Activated naive CD4-positive, alpha-beta T cell treated with anti-CD3 and anti-CD28 coated beads for 36 hours (primary cell): ENCODE measurements at places on chromosomes 1 and 21. TPM values are rescaled to one million over a fixed set of nuclear protein-coding genes. Genes with fewer than 3 reads are reported as not detected.

TNNT2 gene
- not detected for total RNA-seq

RGS8 gene
- not detected for total RNA-seq

FAM78B gene
- total RNA-seq: 0.24 TPM

LINGO4 gene
- total RNA-seq: 0.07 TPM

NFASC gene
- 0.20 TPM for total RNA-seq

NUDT4B gene
- not detected for total RNA-seq

LTN1 gene
- 18.5 TPM for total RNA-seq

ADGRL4 gene
- total RNA-seq: not detected

LAMTOR2 gene
- total RNA-seq: 55.9 TPM

HECTD3 gene
- total RNA-seq: 16.9 TPM

DNA sequence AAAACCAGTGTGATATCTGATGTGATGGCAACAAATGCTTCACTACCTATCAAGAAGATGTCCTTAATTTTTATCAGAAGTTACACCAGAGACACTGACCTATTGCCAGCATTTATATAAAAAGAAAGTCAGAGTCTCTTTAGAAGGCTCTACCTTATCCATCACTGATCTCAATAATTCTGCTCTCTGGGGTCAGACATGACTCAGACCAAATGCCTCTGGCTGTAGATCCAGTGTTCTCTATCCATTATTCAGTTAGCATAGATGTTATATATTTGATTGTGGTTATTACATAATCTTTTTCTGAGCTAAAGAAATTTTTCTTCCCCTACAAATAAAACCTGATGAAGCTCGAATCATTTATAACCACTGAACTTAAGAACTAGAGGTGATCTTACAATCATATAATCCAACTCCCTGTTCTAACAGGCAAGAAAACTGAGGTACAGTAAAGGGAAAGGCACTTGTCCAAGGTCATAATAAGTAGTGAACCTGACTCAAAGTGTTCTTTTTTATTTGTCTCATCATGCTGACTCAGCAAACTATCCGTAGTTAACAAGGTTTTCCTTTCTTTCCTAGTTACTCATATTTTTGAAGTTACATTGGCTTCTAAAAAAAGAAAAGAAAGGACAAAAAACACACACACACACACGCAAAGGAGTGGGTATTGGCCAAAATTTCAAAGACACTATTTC is 43.6 kb upstream of the ESRRG start:
- no peak for DNase-seq

GRCh38 chr1:19708567-19709110 is 44.0 kb downstream of the HTR6 start:
- no peak for DNase-seq

DNA sequence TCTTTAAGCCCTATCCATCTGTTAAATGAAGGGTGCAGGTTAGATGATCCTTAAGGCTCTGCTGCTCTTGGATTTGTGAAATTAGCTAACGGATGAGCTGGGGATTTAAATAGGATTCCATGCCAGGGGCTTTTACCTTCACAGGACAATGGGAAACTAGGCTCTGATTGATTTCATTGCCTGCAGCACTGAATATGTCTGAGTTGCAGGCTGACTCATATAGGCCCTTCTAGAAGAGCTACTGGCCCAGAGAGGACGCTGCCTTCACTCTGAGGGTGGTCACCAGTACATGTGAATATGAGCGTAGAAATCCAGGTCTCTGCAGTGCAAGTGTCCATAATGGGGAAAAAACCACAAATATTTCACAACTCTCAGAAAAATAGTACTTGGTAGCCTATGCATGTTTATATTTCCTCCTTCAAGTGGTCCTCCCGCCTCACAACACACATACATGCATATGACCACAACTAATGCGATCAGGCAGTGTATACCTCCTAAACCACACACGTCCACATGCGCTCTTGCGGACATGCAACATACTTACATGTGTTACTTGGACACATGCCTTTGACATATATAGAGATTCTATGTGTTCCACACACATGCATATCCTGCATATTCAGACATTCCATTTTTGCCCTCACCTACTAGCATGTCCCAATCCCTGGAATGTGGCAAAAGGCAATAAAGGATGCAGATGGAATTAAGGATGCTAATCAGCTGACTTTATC is 233.8 kb upstream of the JUN start:
- DNase-seq: no peak

- DNase-seq: no peak
These were observed 261.7 kb downstream of the PCP4 start for GRCh38 chr21:40128891-40129290.

DNA sequence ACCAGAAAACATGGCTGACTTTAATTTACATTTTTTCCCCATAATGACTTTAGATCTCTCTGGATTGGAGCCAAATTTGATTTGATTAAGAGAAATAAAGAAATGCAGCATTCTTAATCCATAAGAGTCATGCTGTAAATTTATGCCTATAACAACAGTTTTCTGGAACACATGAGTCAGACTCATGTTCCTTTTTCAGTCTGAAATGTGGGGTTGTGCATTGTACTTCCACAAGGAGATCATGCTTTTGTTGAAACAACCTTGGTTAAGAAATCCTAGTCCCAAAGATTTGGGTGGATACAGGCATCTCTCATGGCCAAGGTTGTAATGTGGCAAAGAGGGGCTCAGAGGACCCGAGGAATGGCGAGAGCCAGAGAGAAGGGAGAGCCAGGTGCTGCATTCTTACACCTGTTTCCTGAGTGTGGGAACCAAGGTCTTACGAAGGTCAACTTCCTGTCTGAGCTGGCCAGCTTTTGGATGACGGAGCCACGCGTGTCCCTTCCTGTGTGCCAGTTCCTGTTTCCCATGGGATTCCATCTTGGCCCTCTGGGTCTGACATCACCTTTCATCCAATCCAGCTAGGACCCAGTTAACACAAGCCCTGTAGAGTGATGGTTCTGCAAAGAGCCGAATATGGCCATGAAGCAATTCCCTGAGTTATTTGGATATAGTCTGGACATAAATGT is 23.1 kb downstream of the CLDN14 start:
- no peak for DNase-seq

DNA sequence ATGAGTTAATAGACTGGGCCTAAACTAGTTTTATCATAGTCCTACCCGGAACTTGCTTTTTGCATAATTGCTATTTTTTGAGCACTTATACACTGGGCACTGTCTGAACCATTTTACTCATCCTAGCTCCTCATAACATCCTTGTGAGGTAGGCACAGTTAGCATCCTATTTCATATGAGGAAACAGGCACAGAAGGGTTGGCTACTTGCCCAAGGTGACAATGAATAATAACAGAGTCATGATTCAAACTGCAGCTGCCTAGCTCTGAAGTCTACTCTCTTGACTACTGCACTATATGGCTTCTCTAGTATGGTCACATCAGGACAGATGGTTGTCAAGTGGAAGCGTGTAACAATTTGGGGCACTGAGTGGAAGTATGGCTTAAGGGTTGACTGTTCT is 18.2 kb upstream of the RC3H1 start:
- DNase-seq: peak; percentile 14

DNA sequence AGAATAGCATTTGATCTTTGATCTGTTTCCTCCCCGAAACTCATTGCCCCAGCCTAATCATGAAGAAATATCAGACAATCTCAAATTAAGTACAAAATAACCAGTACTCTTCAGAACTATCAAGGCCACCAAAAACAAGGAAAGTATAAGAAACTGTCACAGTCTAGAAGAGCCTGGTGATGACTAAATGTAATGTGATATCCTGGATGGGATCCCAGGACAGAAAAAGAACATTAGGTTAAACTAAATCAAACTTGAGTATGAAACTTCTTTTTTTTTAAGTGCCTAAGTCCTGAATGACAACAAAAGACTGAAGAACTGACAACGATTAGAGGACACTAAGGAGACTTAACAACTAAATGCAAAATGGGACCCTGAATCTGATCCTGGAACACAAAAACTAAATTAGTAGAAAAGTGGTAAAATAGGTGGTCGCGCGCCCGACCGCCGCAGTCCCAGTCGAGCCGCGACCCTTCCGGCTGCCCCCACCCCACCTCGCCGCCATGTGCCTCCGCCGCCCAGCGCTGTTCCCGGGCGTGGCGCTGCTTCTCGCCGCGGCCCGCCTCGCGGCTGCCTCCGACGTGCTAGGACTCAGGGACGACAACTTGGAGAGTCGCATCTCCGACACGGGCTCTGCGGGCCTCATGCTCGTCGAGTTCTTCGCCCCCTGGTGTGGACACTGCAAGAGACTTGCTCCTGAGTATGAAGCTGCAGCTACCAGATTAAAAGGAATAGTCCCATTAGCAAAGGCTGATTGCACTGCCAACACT is 5.5 kb upstream of the PRKAB2 start:
- no peak for DNase-seq

- DNase-seq: peak; percentile 30
These were observed 129.2 kb downstream of the ADAMTS1 start for GRCh38 chr21:26715878-26716506.

DNA sequence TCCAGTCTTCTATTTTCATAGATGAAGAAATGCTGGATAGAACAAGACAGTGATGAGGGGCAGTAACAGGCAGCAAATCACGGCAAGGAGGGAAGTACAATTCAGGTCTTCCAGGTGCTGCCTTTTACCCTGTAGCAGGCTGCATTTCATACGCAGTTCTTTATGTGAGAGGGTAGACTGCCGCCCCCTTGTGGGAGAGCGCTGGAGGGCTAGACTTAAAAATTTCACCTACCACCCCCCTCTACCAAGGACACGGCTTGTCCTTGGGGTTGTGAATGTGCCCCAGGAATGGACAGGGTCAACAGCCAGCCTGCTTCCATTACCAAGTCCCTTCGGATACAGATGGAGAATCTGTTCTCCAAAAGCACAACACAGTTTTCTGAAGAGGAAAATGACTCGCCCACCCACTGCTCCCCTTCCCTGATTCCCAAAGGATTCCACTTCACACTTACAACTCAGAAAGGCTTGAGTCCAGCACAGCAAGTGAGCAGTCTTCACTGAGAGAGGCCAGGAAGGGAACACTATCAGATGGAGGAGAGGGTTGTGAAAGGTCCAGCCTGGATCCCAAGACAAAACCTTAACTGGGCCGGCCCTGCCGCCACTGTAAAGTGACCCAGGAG is 7.4 kb downstream of the WDR77 start:
- DNase-seq: peak; percentile 78

- no peak for DNase-seq
These were observed 561.1 kb downstream of the NPHP4 start for GRCh38 chr1:5430911-5431697.

DNA sequence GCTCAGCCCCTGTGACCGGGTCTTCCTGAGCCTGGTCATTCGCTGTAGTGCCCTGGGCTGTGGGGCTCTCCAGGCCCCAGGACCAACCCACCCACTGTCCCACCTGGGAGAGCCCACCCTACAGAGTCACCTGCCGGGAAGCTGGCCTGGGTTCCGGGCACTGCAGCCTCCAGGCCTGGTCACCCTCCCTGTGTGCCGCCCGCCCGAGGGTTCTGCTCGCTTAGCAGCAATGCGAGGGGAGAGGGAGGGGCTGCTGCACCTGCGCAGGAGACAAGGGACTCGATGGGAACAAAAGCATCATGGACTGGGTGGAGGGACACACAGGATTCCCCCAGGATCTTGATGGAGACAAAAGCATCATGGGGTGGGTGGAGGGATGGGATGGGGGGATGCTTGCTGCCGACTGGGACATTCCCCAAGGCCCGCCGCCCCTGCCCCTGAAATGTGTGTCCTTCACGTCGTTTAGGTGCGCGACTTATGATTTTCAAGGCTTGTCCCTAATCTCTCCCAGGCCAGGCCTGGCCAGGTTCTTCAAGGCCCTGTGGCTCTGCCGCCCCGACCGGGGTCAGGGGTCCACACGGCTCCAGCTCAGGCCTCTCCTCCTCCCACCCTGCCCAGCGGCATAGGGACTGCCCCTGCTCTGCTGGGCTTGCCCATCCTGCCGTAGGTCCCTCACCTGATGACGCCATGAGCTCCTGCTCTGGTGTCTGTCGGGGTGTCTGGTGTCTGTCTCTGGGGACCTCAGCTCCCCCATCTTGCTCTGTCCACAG is 1.7 kb downstream of the KRTAP10-8 start:
- no peak for DNase-seq

GRCh38 chr1:206905295-206906164 is 8.3 kb downstream of the IL24 start:
- DNase-seq: peak; percentile 88

DNA sequence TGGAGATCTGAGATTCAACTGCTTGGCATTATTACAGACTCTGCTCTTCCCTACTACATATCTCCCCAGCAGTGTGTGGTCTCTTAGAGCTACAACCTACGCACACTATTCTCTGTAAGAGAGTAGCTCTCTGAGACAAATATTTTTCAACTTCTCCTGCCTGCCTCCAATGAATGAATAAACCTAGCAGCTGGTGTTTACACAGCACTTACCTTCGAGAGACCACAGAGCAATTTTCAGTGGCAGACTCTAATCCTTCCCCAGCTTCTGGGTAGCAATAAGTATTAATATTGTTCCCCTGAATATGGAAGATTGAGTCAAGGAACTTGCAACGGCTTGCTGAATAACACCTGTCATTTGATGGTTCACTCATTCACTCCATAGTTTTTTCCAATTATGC is 350.9 kb upstream of the SPAG17 start:
- DNase-seq: no peak

GRCh38 chr1:193614817-193615216 is 428.4 kb upstream of the B3GALT2 start:
- no peak for DNase-seq

- peak; percentile 3 for DNase-seq
These were observed 16.5 kb downstream of the SPOCD1 start for GRCh38 chr1:31799196-31799894.

GRCh38 chr1:167469280-167469965 is 48.9 kb downstream of the CD247 start:
- DNase-seq: peak; percentile 39

GRCh38 chr1:163202833-163203451 is at the start of gene RGS5:
RGS5 (minus strand) TSS chr1:163202916; CDS start chr1:163202835, 81 bp downstream.
- no peak for DNase-seq

- no peak for DNase-seq
These were observed 63.5 kb upstream of the KIAA1614 start for GRCh38 chr1:180849031-180849775.

DNA sequence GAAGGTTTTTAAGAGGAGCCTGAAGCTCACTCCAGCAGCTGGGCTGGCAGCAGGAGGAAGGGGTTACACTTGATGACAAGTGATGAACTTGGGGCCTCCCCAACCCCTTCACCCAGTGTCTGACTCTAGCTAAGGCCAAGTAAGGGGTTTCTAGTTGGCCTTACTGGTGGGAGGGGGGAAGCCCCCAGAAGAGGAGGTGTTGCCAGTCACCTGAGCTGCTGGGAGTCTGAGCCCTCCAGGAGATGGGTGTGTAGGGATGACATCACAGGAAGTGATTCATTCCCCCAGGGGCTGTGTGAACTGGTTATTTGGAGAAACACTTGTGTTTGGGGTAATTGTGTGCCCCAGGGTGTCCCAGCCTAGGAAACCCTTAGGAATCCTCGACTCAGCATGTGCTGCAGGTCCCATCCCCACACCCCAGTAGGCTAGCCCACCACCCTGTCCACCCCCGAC is 3.1 kb downstream of the PADI1 start:
- peak; percentile 91 for DNase-seq

GRCh38 chr1:220841293-220841692 is 38.0 kb upstream of the HLX start:
- no peak for DNase-seq
